ENCODE measurements at places on chromosomes 7 and 10. TPM values are rescaled to one million over a fixed set of nuclear protein-coding genes. Genes with fewer than 3 reads are reported as not detected.

The DRGX gene
- total RNA-seq = not detected

The MBL2 gene
- total RNA-seq = not detected

The ACBD7 gene
- not detected for total RNA-seq

DNA sequence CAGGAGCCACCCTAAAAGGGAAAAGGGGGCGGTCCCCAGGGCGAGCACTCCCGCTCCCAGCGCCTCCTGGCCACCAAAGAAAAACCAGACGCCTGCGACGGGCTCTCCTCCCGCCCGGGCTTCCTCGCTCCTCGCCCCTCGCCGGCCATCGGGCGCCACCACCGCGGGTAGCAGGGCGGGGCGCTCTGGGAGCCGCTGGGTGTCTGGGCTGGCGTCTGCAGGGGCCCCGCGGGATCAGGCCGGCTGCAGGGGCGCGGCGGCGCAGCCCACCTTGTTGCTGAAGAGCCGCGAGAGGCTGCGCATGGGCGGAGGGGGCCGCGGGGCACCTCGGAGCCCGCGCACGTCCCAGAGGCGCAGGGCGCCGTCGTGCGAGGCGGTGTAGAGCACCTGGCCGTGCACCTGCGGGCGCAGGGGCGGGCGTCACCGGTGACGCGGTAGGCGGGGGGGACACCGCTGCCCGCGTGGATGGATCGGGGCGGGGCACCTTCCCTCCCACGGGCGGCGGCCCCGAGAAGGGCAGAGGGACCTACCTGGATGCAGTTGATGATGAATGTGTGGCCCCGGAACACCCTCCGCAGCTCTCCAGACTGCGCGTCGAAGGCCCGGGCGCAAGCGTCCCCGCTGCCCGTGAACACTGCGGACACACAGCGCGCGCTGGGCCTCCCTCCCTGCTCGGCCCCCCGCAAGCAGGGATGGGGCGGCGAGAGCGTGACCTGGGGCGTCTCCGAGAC lies 28.3 kb downstream of the WDR86 start:
- peaks cover 18% of the 10 kb centered on the region for H3K36me3 ChIP-seq
- no peaks in the 10 kb centered on the region for H3K4me1 ChIP-seq
- no peak overlapping the region for H3K4me3 ChIP-seq

The HMX2 gene
- total RNA-seq = not detected

DNA sequence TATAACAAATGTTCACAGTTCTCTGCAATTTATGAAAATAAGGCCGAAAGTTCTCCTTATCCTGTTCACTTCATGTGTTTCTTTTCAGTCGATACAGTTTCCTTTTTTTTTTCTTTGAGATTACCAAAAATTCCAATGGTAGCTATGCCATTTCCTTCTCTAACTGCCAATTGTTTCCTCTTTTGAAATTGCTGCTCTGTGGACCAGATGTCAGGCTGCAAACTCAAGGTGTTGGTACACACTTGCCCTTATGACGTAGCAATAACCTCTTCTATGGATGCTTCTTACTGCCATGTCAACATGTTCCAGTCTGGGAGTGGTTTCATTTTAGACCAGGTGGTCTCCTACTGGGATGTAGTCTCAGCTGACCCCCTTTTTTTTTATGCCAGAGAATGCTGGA lies 52.9 kb downstream of the CASD1 start:
- no peak overlapping the region for H3K27ac ChIP-seq
- no peak for DNase-seq
- no peaks in the 10 kb centered on the region for H3K36me3 ChIP-seq
- no peaks in the 10 kb centered on the region for H3K4me1 ChIP-seq
- no peak overlapping the region for H3K4me3 ChIP-seq
- no peaks in the 10 kb centered on the region for H3K27me3 ChIP-seq

DNA sequence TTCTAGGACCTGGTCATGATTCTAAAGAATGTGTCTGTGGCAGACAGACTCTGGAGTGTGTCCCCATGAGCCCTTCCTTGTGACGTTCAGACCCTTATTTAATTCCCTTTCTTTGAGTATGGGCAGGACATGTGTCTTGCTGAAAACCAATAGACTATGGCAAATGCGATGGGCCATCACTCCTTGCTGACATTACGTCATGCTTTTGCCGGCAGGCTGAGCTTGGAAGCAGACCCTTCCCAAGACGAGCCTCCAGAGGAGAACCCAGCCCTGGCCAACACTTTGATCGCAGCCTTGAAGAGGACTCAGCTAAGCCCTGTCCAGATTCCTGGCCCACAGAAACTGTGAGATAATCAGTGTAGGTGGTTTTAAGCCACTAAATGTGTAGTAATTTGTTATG lies 18.4 kb upstream of the TMEM236 start:
- H3K4me1 ChIP-seq = peaks cover 33% of the 10 kb centered on the region
- no peak overlapping the region for H3K4me3 ChIP-seq
- DNase-seq = no peak
- H3K27ac ChIP-seq = no peak overlapping the region
- no peaks in the 10 kb centered on the region for H3K27me3 ChIP-seq
- H3K36me3 ChIP-seq = no peaks in the 10 kb centered on the region

- H3K4me3 ChIP-seq = no peak overlapping the region
- H3K36me3 ChIP-seq = no peaks in the 10 kb centered on the region
- no peak for DNase-seq
- H3K27me3 ChIP-seq = no peaks in the 10 kb centered on the region
- peak overlapping the region; percentile 92 for H3K27ac ChIP-seq
- H3K4me1 ChIP-seq = peaks cover 98% of the 10 kb centered on the region
Measured at GRCh38 chr7:50661345-50662040, 96.3 kb upstream of the DDC start.

The PROSER2 gene
- 0.88 TPM for total RNA-seq

GRCh38 chr7:66698652-66699205 lies 41.8 kb upstream of the RABGEF1 start:
- no peaks in the 10 kb centered on the region for H3K36me3 ChIP-seq
- DNase-seq = no peak
- no peak overlapping the region for H3K4me3 ChIP-seq
- no peak overlapping the region for H3K27ac ChIP-seq

DNA sequence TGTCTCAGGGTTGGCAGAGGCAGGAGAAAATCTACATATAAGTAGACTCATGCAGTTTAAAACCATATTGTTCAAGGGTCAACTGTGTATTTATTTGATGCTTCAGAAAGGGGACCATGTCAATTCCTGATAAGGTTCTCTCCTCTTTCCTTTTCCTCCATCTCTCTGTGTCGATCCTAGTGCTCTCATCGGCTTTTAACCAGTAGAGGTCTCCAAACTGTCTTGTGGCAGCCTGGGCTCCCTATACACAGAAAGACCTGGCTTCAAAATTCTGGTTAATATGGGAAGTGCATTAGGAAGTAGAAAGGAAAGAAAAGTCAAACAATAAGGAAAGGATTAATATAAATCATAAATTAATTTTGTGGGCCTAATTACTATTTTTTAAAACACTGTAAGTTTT lies 304.4 kb upstream of the C7orf33 start:
- no peak for DNase-seq
- no peaks in the 10 kb centered on the region for H3K27me3 ChIP-seq

DNA sequence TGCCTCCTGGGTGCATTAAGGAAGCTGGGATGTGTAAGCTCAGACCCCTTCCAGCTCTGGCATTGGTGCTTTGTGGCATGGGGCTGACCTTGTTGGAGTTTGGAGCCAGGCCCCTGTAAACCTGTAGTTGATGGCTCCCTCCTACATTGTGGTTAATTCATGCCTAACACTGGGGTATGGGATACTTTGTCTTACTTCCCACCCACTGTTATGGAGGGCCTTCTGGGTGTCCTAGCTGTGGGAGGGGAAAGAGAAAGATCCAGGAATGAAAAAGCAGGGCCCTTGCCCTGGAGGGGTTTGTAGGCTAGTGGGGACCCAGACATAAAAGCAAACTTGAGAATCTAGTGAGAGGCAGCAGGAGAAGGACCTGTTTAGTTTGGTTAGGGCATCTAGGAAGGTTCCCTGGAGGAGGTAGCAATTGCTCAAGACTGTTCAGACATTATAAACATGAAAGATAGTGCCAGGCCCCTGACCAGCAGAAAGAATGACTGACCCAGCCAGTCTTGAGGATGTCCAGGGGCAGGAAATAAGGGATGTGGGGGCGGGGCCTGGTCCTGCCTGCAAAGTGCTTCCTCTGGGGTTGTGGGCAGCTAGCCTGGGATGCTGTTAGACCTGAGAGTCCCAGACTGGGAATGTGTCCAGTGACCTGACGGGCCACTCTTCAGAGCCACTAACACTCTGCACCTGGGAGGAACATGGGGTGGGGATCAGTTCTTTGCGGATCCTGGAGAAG lies 6.6 kb downstream of the ADAMTS14 start:
- H3K27me3 ChIP-seq = peaks cover 12% of the 10 kb centered on the region
- no peak overlapping the region for H3K27ac ChIP-seq
- H3K4me1 ChIP-seq = no peaks in the 10 kb centered on the region
- H3K36me3 ChIP-seq = no peaks in the 10 kb centered on the region
- no peak overlapping the region for H3K4me3 ChIP-seq

DNA sequence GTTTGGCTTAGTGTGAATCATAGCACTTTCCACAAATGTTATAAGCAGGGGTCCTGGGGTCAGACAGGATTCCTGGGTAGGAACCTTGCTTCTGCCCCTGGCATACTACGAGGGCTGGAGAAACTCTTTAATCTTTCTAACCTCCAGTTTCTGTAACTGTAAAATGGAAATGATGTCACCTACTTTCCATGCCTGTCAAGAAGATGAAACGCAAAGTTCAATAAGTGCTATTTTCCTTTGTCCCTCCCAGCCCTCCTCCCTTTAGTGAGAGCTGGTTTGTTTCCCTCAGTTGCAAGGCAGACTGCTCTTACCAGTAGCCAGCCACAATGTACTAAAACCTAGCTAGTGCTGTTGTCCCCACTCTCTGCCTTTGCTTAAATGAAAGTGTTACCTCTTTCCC lies 117.1 kb upstream of the HPS1 start:
- no peak overlapping the region for H3K27ac ChIP-seq
- H3K4me3 ChIP-seq = no peak overlapping the region
- H3K27me3 ChIP-seq = no peaks in the 10 kb centered on the region
- DNase-seq = no peak

- no peaks in the 10 kb centered on the region for H3K27me3 ChIP-seq
- DNase-seq = no peak
- no peaks in the 10 kb centered on the region for H3K4me1 ChIP-seq
- no peak overlapping the region for H3K27ac ChIP-seq
Measured at GRCh38 chr7:3439333-3440030, 138.4 kb downstream of the SDK1 start.

The GTPBP10 gene
- total RNA-seq = 12.8 TPM

The PPP1R17 gene
- not detected for total RNA-seq

GRCh38 chr7:51310131-51310583 lies 6.5 kb downstream of the COBL start:
- no peaks in the 10 kb centered on the region for H3K27me3 ChIP-seq
- peaks cover 50% of the 10 kb centered on the region for H3K4me1 ChIP-seq
- peak overlapping the region; percentile 56 for H3K27ac ChIP-seq
- no peak overlapping the region for H3K4me3 ChIP-seq
- H3K36me3 ChIP-seq = no peaks in the 10 kb centered on the region

- no peak for DNase-seq
- H3K27ac ChIP-seq = no peak overlapping the region
- no peaks in the 10 kb centered on the region for H3K27me3 ChIP-seq
Measured at GRCh38 chr7:155648752-155649339, 4.4 kb downstream of the RBM33 start.

The MYL10 gene
- not detected for total RNA-seq

Data from gastrocnemius medialis (tissue), 4 donors.